ENCODE measurements at places on chromosomes 6 and 20. TPM values are rescaled to one million over a fixed set of nuclear protein-coding genes. Genes with fewer than 3 reads are reported as not detected.
A peak's percentile ranks its signal among the peaks of the same experiment; 100 is the strongest.

DNA sequence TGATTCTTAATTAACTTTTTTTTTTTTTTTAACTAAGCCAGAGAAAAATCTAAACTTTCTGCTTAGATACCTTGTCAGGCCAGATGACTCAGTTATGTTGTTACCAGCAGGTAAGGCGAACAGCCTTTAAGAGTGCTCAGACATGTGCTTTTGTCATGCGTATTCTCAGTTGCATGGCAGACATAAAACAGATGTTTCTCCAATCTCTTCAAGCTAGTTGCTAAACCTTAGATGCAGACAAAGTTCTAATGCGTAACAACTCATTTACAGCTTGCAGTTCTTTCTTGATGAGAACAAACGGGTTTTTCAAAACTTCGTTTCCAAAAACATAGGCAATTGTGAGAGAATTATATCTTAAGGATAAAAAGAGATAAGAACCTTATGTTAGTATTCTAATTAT, 49.6 kb upstream of the GFRAL start:
- no peaks in the 10 kb centered on the region for H3K36me3 ChIP-seq
- H3K4me3 ChIP-seq: no peak overlapping the region
- H3K4me1 ChIP-seq: no peaks in the 10 kb centered on the region
- H3K27me3 ChIP-seq: no peaks in the 10 kb centered on the region
- no peak for DNase-seq

DNA sequence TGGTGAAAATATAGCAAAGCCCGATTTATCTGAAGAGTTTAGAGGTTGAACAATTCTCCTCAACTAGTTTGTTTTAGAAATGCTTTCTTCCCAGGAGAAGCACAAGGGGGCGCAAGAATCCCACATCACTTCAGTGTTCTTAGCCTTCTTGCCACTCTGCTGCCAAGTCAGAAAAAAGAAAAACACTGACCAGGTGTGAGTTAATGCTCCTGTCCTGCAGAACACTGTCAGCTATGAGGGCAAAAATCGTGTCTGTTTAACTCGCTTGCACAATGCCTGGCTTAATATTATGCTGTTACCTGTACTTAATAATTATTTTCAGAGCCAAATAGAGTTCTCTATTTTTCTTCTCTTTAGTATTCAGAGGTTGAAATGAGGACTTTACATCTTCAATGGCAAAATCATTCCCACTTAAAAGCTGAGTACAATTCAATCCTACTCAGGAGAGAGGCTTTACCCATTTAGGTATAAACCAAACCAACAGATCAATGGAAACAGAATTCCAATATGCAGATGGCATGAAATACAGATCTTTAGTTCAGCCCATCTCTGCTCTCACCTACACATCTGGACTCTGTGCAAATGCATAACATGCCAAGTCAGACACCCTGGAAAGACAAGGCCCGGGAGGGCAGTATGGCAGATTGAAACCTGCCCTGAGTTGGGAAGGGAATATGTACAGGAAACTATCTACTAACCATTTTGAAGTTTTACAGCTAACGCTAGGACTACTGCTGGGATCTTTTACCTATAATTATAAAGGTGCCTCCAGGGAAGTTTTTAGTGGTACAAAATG, 71.4 kb upstream of the TULP1 start:
- H3K4me1 ChIP-seq: peaks cover 65% of the 10 kb centered on the region
- H3K27me3 ChIP-seq: no peaks in the 10 kb centered on the region
- no peak overlapping the region for H3K27ac ChIP-seq
- peak; percentile 55 for DNase-seq
- H3K4me3 ChIP-seq: no peak overlapping the region

DNA sequence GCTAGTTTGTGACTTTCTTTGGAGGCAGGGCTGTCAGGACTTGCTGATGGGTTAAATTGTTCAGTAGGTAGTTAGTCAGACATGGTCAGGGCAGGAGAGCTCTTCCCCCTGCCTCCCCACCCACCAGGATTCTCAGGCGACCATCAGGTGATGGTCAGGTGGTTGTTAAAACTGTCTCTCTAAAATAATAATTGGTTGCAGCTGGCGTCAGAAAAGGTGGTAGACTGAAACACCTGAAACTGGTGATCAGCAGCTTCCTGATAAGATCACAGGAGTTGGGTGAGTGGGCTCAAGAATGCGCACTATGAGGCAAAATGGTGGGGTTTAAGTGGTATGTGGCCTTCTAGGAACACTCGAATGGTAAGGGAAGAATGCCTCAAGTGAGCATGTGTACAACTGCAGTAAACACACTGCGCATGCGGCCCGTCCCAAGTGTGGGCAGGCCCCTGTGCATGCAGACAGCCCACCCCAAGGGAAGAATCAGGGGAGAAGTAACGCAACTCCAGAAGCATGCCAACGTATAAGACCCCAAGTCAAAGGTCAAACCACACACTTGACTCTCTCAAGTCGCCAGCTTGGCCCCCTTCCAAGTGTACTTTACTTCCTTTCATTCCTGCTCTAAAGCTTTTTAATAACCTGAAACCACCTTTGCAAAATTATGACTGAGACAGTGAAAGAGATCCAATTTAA, 7.9 kb upstream of the BLCAP start:
- no peaks in the 10 kb centered on the region for H3K27me3 ChIP-seq
- H3K36me3 ChIP-seq: no peaks in the 10 kb centered on the region
- no peaks in the 10 kb centered on the region for H3K4me1 ChIP-seq
- DNase-seq: no peak
- H3K27ac ChIP-seq: no peak overlapping the region

GRCh38 chr20:58891086-58891717, 38.7 kb downstream of the GNAS start:
- H3K4me3 ChIP-seq: no peak overlapping the region
- no peaks in the 10 kb centered on the region for H3K27me3 ChIP-seq
- peak; percentile 85 for DNase-seq
- H3K4me1 ChIP-seq: peaks cover 36% of the 10 kb centered on the region

- no peaks in the 10 kb centered on the region for H3K4me1 ChIP-seq
- no peak overlapping the region for H3K4me3 ChIP-seq
- H3K27ac ChIP-seq: no peak overlapping the region
- no peak for DNase-seq
- no peaks in the 10 kb centered on the region for H3K36me3 ChIP-seq
- H3K27me3 ChIP-seq: no peaks in the 10 kb centered on the region
Measured at GRCh38 chr6:164107297-164107995, 692.9 kb downstream of the QKI start.

DNA sequence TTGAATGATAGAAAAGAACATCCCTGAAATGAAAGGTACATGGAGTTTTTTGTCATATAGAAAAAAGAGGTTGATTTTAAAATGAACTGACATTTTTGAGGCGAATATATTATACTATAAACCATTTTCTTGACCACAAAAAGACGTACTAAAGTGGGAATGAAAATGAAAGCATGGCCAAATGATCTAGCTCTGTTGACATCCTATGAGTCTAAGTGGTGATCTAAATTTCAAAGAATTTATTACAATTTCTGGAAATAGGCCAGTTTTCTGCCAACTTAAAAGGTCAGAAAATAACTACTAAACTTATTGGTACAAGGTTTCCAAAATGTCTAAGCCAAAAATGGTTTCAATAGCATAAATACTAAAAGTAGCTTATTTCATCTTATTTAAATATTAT, 536.8 kb downstream of the EYS start:
- no peak overlapping the region for H3K4me3 ChIP-seq
- H3K4me1 ChIP-seq: no peaks in the 10 kb centered on the region
- H3K27me3 ChIP-seq: no peaks in the 10 kb centered on the region

HLA-DRB5 gene
- 1.1 TPM for total RNA-seq

GRCh38 chr6:153613719-153614455, 425.2 kb upstream of the OPRM1 start:
- no peaks in the 10 kb centered on the region for H3K27me3 ChIP-seq
- DNase-seq: no peak
- no peaks in the 10 kb centered on the region for H3K4me1 ChIP-seq
- H3K4me3 ChIP-seq: no peak overlapping the region
- no peaks in the 10 kb centered on the region for H3K36me3 ChIP-seq
- H3K27ac ChIP-seq: no peak overlapping the region

TFAP2D gene
- not detected for total RNA-seq

GSTA1 gene
- total RNA-seq: not detected

DNA sequence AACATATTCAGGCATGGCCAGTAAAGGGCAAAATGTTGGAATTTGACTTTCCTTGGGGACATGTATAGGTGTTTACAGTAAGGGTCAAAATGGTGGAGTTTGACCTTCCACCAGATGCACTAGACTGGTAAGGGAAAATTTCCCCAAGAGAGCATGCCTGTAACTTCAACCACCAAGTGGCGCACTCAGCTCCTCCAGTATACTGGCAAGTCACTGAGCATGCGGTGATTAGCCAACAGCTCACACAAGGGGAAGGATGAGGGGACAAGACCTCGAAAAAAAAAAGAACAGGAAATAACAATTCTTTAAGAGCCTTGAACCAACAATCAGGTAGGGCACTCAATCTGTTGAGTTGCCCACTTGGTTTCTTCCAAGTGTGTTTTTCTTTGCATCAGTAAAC, 140.9 kb downstream of the EYS start:
- H3K27ac ChIP-seq: no peak overlapping the region
- H3K4me1 ChIP-seq: no peaks in the 10 kb centered on the region
- H3K27me3 ChIP-seq: no peaks in the 10 kb centered on the region
- H3K4me3 ChIP-seq: no peak overlapping the region
- H3K36me3 ChIP-seq: no peaks in the 10 kb centered on the region

SLC32A1 gene
- not detected for total RNA-seq

DNA sequence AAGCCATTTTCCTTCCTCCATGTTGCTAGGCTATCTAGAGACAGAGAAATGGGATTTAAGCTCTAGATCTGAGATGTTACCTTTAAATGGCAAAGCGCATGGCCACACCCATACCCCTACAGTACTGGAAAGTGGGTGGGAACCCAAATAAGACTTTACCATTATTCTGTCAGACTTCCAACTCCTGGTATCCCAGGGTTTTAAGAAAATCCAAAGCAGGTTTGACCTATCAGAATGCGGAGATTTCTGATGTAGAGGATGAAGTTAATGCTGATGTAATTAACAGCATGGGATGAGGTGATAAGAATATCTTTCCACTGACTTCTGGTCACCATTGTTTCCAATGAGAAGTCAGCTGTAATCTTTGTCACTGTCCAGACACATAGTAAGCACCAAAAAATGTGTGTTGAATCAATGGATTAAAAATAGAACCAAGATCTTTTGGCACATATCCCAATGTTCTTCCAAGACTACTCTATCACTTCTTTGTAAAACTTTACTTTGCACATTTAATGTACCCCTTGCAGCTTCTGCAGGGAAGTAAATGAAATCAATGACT, 140.8 kb upstream of the INSM1 start:
- H3K27ac ChIP-seq: no peak overlapping the region
- DNase-seq: no peak
- no peaks in the 10 kb centered on the region for H3K4me1 ChIP-seq
- no peak overlapping the region for H3K4me3 ChIP-seq
- H3K27me3 ChIP-seq: no peaks in the 10 kb centered on the region

- no peak overlapping the region for H3K27ac ChIP-seq
- no peak for DNase-seq
- H3K4me3 ChIP-seq: no peak overlapping the region
- H3K4me1 ChIP-seq: no peaks in the 10 kb centered on the region
- H3K36me3 ChIP-seq: no peaks in the 10 kb centered on the region
Measured at GRCh38 chr6:50966532-50966931, 147.9 kb downstream of the TFAP2B start.

GGTLC1 gene
- total RNA-seq: not detected

DNA sequence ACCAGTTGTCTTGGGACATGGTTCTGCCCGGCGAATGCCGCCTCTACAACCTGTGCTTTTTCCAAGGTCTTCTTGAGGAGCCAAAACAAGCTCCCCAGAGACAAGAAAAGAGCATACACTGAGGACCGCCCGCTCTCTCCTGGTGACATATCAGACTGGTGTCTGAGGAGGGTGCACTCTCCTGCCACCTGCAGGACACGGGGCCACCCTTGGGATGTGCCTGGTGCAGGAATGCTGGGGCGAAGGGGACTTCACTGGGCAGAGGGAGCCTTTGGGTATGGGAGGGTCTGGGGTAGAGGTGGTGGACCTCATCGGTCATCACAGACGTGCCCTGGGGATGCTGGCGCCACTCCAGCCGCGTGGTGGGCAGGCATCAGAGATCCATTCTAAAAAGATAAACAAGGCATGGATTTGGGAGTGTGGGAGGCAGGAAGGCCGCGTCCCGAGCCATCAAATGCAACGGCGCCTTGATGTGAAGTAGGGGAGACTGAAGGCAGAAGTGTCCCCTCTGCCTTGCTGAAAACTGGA, 163.3 kb downstream of the CD83 start:
- H3K27ac ChIP-seq: no peak overlapping the region
- DNase-seq: no peak
- H3K4me1 ChIP-seq: peaks cover 29% of the 10 kb centered on the region
- no peaks in the 10 kb centered on the region for H3K36me3 ChIP-seq
- H3K4me3 ChIP-seq: no peak overlapping the region

Data from CD8-positive, alpha-beta memory T cell (primary cell).